ENCODE measurements at places on chromosomes 12 and 14. TPM values are rescaled to one million over a fixed set of nuclear protein-coding genes. Genes with fewer than 3 reads are reported as not detected.

The LALBA gene
- not detected for total RNA-seq

- no peak for DNase-seq
Observed at GRCh38 chr12:76778364-76778763, 14.4 kb downstream of the ZDHHC17 start.

GRCh38 chr12:66337381-66338010 lies 35.2 kb downstream of the HELB start:
- DNase-seq: no peak

- peak; percentile 35 for DNase-seq
Observed at GRCh38 chr14:61668282-61668681, 27.0 kb upstream of the HIF1A start.

GRCh38 chr12:110778833-110779577 lies 36.3 kb upstream of the PPP1CC start:
- no peak for DNase-seq

GRCh38 chr14:45651890-45652289 lies 398.9 kb upstream of the MIS18BP1 start:
- DNase-seq: peak; percentile 10

The NR1H4 gene
- total RNA-seq: not detected
